Smooth muscle cell of the coronary artery (primary cell): ENCODE measurements at places on chromosomes 2 and 18. TPM values are rescaled to one million over a fixed set of nuclear protein-coding genes. Genes with fewer than 3 reads are reported as not detected.

Gene CROCC2
- 0.12 TPM in 1 of 2 replicates, not detected in the other for total RNA-seq

Gene CAD
- 26.1 and 35.8 TPM in 2 replicates for total RNA-seq

Gene TFCP2L1
- total RNA-seq, result not detected in 2 replicates

Gene KLF11
- total RNA-seq, result 2.0 and 4.2 TPM in 2 replicates

Gene CNDP1
- total RNA-seq, result not detected in 2 replicates

Gene ARHGAP28
- 0.08 and 7.0 TPM in 2 replicates for total RNA-seq

Gene SOCS6
- 18.5 and 37.2 TPM in 2 replicates for total RNA-seq

Gene OSBPL6
- 0.47 and 0.98 TPM in 2 replicates for total RNA-seq

Gene CERKL
- total RNA-seq, result 0.08 TPM in 1 of 2 replicates, not detected in the other

Gene ADRA2B
- total RNA-seq, result 3.5 TPM in 1 of 2 replicates, not detected in the other

Gene DNAH7
- 0.53 and 0.94 TPM in 2 replicates for total RNA-seq

Gene ING5
- total RNA-seq, result 16.3 and 31.9 TPM in 2 replicates

Gene IL1RL1
- total RNA-seq, result 0.23 and 2.0 TPM in 2 replicates

Gene G6PC2
- total RNA-seq, result not detected in 2 replicates

Gene ALLC
- not detected in 2 replicates for total RNA-seq

Gene CNOT9
- total RNA-seq, result 21.6 and 31.3 TPM in 2 replicates

Gene NT5DC4
- total RNA-seq, result not detected in 2 replicates

Gene ICOS
- total RNA-seq, result not detected in 2 replicates

Gene IWS1
- total RNA-seq, result 41.2 and 48.3 TPM in 2 replicates

Gene FBLN7
- 4.0 and 4.6 TPM in 2 replicates for total RNA-seq

Gene LRRC30
- total RNA-seq, result not detected in 2 replicates

Gene L3MBTL4
- under 0.01 TPM in 1 of 2 replicates, not detected in the other for total RNA-seq

Gene TFPI
- total RNA-seq, result 80.2 and 87.4 TPM in 2 replicates

Gene HAAO
- 0.38 and 0.47 TPM in 2 replicates for total RNA-seq

Gene MAP3K20
- 21.8 and 68.8 TPM in 2 replicates for total RNA-seq

Gene MGAT4A
- total RNA-seq, result 0.08 and 4.6 TPM in 2 replicates

Gene CYTIP
- total RNA-seq, result 0.08 and 0.23 TPM in 2 replicates

Gene DNAJC27
- 3.9 and 5.5 TPM in 2 replicates for total RNA-seq

Gene CYB5A
- 52.7 and 164 TPM in 2 replicates for total RNA-seq

Gene VWC2L
- not detected in 2 replicates for total RNA-seq

Gene RTP5
- not detected in 2 replicates for total RNA-seq

Gene SCG2
- 1.3 and 36.4 TPM in 2 replicates for total RNA-seq

Gene UGT1A6
- 0.08 TPM in 1 of 2 replicates, not detected in the other for total RNA-seq

Gene RGPD3
- under 0.01 and 0.15 TPM in 2 replicates for total RNA-seq

Gene MYO5B
- 0.53 TPM in 1 of 2 replicates, not detected in the other for total RNA-seq

Gene E2F6
- total RNA-seq, result 5.5 and 8.0 TPM in 2 replicates

Gene AMMECR1L
- 13.3 and 13.9 TPM in 2 replicates for total RNA-seq

Gene LIMS3
- total RNA-seq, result 1.8 and 8.4 TPM in 2 replicates

Gene ATP6V1C2
- not detected in 2 replicates for total RNA-seq

Gene PLCL1
- 2.5 and 15.6 TPM in 2 replicates for total RNA-seq

Gene CNOT11
- 9.6 and 12.1 TPM in 2 replicates for total RNA-seq

Gene FSHR
- not detected in 2 replicates for total RNA-seq

Gene KIF1A
- under 0.01 TPM in 1 of 2 replicates, not detected in the other for total RNA-seq

Gene NAB1
- 31.3 and 39.7 TPM in 2 replicates for total RNA-seq

Gene EML6
- total RNA-seq, result 0.35 and 0.75 TPM in 2 replicates

Gene LRPPRC
- total RNA-seq, result 34.6 and 39.2 TPM in 2 replicates

Gene POTEJ
- not detected in 2 replicates for total RNA-seq

Gene PID1
- total RNA-seq, result 6.6 and 11.4 TPM in 2 replicates

Gene GALNT13
- total RNA-seq, result 0.45 TPM in 1 of 2 replicates, not detected in the other

Gene SOWAHC
- 6.0 and 9.1 TPM in 2 replicates for total RNA-seq
